ENCODE measurements at places on chromosomes 3 and 15.

DNA sequence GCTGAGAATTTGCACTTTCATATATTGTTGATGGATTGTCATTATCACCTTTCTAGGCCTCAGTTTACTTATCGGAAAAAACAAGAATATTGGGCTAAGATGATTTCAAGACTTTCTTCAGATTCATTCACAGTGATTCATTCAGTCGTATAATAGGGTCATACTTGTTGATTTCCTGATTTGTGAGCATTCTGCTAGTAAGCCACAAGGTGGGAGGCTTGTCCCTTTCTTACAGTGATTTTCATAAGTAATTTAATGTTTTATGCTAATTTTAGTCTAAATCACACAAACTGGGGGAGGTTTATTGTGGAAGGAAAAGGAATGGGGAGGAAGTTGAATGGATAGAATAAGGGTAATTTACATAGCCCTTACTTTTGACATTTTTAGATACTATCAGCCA, 126.8 kb upstream of the GOLGA6L4 start:
- DNase-seq, result no peak

DNA sequence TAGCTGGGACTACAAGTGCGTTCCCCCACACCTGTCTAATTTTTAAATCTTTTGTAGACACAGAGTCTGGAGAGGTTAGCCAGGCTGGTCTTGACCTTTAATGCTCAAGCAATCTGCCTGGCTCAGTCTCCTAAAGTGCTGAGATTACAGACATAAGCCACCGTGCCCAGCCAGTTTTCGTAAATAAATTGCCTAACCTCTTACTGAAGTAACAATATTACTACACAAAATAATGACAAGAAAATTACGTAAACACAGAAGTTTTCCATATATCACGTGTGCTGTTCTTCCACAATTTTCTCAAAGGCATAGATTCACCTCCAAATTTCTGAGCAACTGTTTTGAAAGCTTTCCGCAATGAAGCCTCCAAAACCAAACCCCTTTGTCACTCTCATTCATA, 58.1 kb upstream of the PROK2 start:
- no peak for DNase-seq

GRCh38 chr3:31476209-31476608, 56.5 kb upstream of the STT3B start:
- DNase-seq, result no peak

DNA sequence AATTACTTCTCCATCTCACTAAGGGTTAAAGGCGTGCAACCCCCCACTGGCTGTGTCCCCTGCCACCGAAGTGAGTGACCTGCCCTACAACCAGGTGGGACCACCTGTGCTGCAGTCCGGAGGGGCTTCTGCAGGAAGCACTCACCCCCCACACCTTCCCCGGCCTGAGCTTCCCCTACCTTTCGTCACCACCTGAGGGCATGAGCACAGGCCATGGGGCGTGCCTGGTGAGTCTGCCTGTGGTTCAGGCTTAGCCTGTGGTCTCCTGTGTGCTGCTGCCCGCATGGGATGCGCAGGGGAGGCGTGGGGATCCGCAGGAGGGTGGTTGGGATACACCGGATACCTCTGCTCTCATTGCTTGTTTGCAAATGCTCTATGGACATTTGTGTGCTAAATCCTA, 46.0 kb downstream of the KLHL25 start:
- DNase-seq, result no peak

GRCh38 chr15:28914046-28914445, 28.3 kb downstream of the APBA2 start:
- no peak for DNase-seq

GRCh38 chr3:115660646-115661337, 37.5 kb downstream of the GAP43 start:
- DNase-seq, result no peak

- DNase-seq, result no peak
These were observed 91.1 kb upstream of the FGF7 start for GRCh38 chr15:49331951-49332350.
